ENCODE measurements at places on chromosomes 1 and 21.

- no peak for DNase-seq
Observed at GRCh38 chr1:160834945-160835565, 27.6 kb downstream of the CD244 start.

DNA sequence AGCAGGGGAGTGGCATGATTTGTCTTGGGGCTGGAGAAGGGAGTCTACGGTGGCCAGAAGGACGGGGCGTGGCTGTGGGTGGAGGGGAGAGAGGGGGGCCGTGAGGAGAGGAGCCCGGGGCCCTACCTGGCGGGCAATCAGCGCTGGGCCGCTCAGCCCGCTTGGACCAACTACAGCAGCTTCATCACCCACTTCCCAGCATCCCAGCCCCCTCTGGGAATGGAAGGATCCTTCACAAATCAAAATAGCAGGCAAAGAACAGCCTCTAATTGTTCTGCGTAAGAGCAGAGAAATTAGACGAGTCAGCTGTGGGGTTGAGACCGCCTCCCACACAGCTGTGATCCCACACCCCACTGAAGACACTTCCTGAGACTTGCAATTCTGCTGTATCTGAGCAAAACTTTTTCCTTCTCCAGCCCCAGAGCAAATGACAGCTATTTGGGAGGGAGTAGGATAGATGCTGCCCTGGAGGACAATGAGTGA lies 43.5 kb downstream of the OPRD1 start:
- no peak for DNase-seq

GRCh38 chr21:41656946-41657525 lies 109.8 kb downstream of the RIPK4 start:
- no peak for DNase-seq

GRCh38 chr1:101520302-101520701 lies 283.5 kb downstream of the S1PR1 start:
- DNase-seq = no peak

DNA sequence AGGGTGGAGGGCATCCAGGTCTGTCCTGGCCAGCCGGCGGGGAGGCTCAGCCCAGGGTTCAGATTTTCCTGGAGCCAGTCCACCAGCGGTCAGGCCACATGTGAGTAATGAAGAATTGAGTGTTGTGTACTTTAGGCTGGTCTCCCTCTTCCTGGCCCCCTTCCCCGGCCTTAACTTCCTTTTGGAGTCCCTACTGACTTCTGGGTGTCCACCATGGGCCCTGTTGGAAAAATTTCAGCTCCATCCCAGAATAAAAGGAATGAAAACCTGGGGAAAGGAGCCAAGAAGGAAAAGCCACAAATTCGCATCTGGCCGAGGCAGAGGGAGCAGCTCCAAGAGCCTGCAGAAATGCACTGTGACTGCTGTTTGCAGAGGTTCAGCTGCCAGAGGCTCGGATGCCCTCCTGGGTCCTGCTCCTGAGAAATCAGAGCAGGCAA lies 35.5 kb upstream of the HHAT start:
- peak; percentile 86 for DNase-seq

DNA sequence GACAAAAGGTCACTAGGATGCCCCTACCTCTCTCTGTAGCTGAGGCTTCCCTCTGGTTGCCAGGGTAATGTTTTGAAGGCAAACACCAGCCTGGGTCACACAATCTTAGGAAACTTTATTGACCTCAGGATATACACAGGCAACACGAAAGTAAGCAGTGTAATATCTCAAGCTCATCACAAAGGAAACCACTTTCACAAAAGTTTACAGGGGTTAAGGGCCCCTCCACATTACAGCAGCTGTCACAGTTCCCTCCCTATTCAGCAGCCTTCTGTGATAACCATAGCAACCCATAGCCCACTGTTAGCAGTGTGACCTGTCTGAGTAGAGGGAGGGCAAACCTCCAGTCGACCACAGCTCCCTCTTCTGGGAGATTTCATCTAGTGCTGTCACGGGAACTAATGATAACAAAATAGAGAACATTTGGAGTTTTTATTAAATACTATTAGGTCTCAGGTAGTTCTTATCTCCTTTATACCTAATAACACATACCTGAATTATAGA lies 149.8 kb downstream of the PTPRC start:
- no peak for DNase-seq

DNA sequence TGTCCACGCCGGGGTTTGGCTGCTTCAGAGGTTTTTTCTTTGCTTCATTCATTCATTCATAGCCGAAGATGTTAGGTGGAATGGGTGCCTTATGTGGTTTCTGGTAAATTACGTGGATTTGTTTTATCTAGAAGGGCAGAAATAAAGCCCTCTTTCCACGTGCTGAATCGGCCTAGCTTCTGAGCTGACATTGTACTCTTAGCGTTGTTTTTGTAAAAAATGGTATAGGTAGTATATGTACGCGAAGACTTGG lies 1.5 kb downstream of the GALNT2 start:
- DNase-seq = no peak

GRCh38 chr1:115136106-115136505 lies 46.8 kb upstream of the TSPAN2 start:
- no peak for DNase-seq

- no peak for DNase-seq
Observed at GRCh38 chr1:156618853-156619581, at the start of gene HAPLN2. HAPLN2 (plus strand) TSS chr1:156619415; CDS start chr1:156623491, 4,076 bp downstream.

Data from fibroblast of skin of left biceps (primary cell).